ENCODE measurements at places on chromosomes 6 and 20.

- DNase-seq = no peak
These were observed 34.8 kb upstream of the SIRPA start for GRCh38 chr20:1860446-1860845.

DNA sequence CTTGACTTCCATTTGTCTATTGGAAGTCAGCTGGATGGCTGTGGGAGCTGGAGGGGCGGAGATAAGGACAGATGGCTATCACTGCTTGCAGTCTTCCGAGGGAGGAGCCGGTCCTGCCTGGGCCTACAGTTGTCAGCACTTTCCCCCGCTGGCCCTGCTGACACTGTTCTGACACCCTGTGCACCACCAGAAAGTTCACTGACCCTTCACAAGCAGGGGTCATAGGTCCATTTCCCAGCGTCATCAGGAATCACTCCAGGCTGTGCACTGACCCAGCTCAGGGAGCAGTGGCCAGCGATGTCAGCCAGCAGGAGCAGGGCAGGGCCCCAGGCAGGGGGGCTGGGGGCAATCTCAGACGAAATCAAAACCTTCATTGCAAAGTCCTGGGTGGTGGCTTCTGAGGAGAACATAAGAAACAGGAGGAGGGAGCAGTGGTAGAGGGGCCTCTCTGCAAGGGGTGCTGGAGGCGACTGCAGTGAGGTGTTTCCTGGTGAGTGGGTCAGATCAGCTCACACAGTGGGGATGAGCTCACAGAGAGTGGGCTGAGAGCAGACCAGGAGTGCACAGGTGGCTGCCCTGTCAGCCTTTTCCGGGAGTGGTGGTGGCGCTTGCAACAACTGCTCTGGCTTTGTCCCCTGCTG, 26.5 kb upstream of the PLEKHG1 start:
- DNase-seq = no peak

- DNase-seq = no peak
These were observed 77.8 kb upstream of the CCN6 start for GRCh38 chr6:111976139-111976538.

GRCh38 chr6:111789598-111789997, 83.7 kb downstream of the FYN start:
- no peak for DNase-seq

DNA sequence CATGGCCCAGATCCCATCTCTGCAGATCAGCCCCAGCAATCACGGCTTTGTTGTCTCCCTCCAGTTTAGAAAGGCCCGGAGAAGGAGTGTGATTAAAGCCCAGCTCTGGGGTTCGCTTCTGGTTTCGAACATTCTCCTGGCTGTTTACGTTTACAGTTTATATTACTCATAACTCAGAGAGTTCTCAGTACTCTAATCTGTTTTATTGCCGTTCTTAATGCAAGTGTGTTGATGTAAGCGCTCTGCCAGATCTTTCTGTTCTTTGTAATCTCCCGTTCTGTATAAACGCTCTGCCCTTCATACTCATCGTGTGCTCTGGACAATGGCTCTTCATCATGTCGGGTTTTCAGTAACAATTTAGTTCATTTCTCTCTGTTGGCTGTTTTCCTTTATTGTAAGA, 118.0 kb upstream of the PRND start:
- DNase-seq = peak; percentile 55

DNA sequence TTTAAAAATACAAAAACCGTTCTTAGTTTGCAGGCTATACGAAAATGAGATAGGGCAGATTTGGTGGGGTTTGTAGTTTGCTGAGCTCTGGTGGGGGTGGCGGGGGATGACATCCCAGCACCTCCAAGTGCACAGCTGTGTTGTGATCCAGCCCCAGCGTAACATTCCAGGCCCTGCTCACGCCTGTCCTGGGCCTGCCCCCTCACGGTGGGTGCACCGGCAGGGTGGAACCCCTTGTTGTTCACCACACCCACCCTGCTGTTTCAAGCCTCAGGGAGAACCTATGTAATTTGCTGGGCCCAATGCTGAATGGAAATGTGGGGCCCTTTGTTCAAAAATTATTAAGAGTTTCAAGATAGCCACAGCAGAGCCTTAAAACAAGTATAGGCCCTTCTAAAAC, 25.0 kb downstream of the ARMC2 start:
- no peak for DNase-seq

GRCh38 chr6:89927264-89927663, 33.0 kb downstream of the GJA10 start:
- no peak for DNase-seq
